ENCODE measurements at places on chromosomes 6 and 20. TPM values are rescaled to one million over a fixed set of nuclear protein-coding genes. Genes with fewer than 3 reads are reported as not detected.
A peak's percentile ranks its signal among the peaks of the same experiment; 100 is the strongest.

ME1 gene
- total RNA-seq = 19.8 TPM

ESR1 gene
- 0.08 TPM for total RNA-seq

- no peak for DNase-seq
- H3K4me3 ChIP-seq = no peak overlapping the region
- peaks cover 42% of the 10 kb centered on the region for H3K4me1 ChIP-seq
- no peaks in the 10 kb centered on the region for H3K36me3 ChIP-seq
- no peak overlapping the region for H3K27ac ChIP-seq
Observed at GRCh38 chr6:15952231-15953151, 176.4 kb upstream of the MYLIP start.

MOG gene
- not detected for total RNA-seq

VARS1 gene
- 36.6 TPM for total RNA-seq

DNA sequence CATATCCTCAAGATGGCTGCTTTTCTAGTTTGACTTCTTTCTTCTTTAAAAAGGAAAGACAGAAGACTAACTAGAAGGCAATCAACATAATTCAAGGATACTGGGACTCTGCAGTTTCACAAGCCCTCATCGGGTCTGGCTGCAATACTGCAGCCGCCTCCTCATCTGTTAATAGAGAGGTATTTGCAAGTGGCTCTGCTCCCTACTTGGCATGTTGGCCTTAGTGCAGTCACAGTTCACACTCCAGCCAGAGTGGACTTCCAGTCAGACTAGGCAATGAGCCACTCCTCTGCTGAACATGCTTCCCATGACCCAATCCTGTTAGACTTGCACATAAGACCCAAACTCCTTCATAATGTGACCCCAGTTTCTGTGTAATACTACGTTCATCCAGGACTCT, 141.9 kb upstream of the ENPP5 start:
- no peak overlapping the region for H3K27ac ChIP-seq
- no peak overlapping the region for H3K4me3 ChIP-seq
- DNase-seq = no peak

DNA sequence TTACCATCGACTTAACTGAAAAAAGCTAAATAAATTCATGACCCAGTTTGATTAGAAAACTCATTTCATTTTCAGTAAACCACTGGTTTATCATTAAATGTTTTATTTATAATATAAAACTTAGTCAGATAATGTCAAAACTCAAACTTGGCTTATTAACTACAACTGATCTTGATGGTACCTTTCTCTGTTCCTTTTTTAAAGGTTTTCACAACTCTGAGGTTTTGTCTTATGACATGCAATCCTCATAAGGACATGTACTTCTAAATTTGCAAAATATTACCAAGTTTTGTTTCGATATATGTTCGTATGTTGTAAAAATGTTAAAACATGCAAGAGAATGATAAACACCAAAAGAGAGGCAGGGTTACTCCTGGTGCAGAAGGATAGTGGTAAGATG, 82.5 kb upstream of the PDE10A start:
- no peaks in the 10 kb centered on the region for H3K27me3 ChIP-seq
- no peak overlapping the region for H3K27ac ChIP-seq
- H3K4me1 ChIP-seq = no peaks in the 10 kb centered on the region
- DNase-seq = no peak
- no peaks in the 10 kb centered on the region for H3K36me3 ChIP-seq

- H3K4me3 ChIP-seq = no peak overlapping the region
- no peak for DNase-seq
- H3K36me3 ChIP-seq = no peaks in the 10 kb centered on the region
- H3K4me1 ChIP-seq = peaks cover 4% of the 10 kb centered on the region
- no peaks in the 10 kb centered on the region for H3K27me3 ChIP-seq
- H3K27ac ChIP-seq = no peak overlapping the region
Observed at GRCh38 chr20:47233333-47234188, 122.9 kb downstream of the ZMYND8 start.

DNA sequence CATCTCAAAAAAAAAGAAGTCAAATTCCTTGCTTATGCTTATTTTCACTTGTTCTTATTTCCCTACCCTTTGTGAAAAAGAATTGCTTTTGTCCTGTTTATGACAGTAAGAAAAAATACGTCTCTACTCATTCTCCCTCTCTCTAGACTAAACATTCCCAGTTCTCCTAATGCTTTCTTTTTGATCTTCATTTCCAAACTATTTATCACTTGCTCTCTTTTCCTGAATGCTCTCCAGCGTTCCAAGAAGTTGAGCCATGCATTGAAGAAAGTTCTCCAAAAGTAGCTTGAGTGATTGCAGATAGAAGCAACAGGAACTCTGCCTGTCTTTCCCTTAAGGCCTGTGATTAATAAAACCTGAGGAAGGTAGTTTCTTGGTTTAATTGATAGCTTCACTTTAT, 53.1 kb upstream of the TMEM170B start:
- no peak overlapping the region for H3K4me3 ChIP-seq
- H3K27me3 ChIP-seq = no peaks in the 10 kb centered on the region
- H3K36me3 ChIP-seq = no peaks in the 10 kb centered on the region
- DNase-seq = no peak

DNA sequence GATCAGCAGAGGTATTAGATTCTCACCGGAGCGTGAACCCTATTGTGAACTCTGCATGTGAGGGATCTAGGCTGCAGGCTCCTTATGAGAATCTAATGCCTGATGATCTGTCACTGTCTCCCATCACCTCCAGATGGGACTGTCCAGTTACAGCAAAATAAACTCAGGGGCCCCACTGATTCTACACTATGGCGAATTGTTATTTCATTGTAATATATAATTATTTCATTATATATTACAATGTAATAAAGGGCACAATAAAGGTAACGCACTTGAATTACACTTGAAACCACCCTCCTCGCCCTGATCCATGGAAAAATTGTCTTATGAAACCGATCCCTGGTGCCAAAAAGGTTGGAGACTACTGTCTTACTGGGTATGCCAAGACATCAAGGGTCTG, 18.6 kb downstream of the PRKN start:
- no peak overlapping the region for H3K4me3 ChIP-seq
- no peak overlapping the region for H3K27ac ChIP-seq
- H3K4me1 ChIP-seq = no peaks in the 10 kb centered on the region
- H3K36me3 ChIP-seq = no peaks in the 10 kb centered on the region
- DNase-seq = peak; percentile 26

DNA sequence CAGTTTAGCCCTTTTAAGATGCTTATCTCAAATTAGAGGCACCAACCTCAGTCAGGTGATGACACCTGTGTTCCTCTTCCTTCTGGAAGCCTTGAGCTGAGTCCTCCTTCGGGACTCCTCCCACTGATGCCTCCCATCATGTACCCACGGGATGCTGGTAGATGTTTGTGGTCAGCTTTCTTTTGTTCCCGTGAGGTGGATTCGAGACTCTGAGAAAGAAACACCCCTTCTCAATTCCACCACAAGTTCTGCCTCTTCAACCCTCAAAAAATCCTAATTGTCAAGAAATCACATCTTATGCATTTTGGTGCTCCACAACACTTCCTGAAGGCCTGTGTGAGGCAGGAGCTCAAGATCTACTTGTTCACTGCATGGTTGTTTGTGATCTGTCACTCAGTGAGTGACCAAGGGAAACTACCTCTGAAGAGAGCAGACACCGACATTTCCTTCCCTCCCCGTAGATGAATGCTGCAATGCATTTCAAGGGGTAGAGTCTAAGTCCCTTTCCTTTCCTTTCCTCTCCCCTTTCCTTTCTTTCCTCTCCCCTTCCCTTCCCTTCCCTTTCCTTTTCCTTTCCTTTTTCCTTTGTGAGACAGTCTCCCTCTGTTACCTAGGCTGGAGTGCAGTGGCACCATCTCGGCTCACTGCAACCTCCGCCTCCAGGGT, 50.5 kb downstream of the PCNA start:
- DNase-seq = no peak
- H3K27ac ChIP-seq = no peak overlapping the region
- H3K4me3 ChIP-seq = no peak overlapping the region
- H3K4me1 ChIP-seq = no peaks in the 10 kb centered on the region
- H3K36me3 ChIP-seq = no peaks in the 10 kb centered on the region

GRCh38 chr20:37920270-37920669, 17.3 kb downstream of the VSTM2L start:
- peaks cover 21% of the 10 kb centered on the region for H3K27me3 ChIP-seq
- no peaks in the 10 kb centered on the region for H3K36me3 ChIP-seq
- no peak for DNase-seq
- H3K27ac ChIP-seq = no peak overlapping the region

DNA sequence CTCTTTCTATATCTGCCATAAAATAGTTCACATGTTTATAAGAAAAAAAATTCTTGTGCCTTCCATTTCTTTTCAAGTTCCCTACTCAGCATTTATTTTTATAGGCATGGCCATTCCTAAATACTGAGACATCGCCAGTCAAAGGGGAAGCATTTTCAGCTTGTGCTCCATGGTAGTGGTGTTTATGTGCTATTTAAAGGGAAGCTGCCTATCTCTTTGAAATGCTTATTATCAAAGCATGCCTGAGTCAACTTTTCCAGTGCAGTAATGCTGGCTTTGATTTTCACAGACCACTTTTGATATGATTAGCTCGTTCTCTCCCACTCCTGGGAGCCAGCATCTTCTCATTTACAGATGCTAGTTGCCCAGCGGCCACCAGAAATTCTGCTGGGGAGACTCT, 124.1 kb upstream of the RIN2 start:
- no peaks in the 10 kb centered on the region for H3K4me1 ChIP-seq
- H3K27me3 ChIP-seq = no peaks in the 10 kb centered on the region
- H3K4me3 ChIP-seq = no peak overlapping the region
- no peaks in the 10 kb centered on the region for H3K36me3 ChIP-seq

GRCh38 chr6:55277646-55278045, 49.6 kb upstream of the GFRAL start:
- H3K4me3 ChIP-seq = no peak overlapping the region
- H3K27me3 ChIP-seq = no peaks in the 10 kb centered on the region
- peaks cover 11% of the 10 kb centered on the region for H3K4me1 ChIP-seq
- H3K36me3 ChIP-seq = no peaks in the 10 kb centered on the region
- peak overlapping the region; percentile 47 for H3K27ac ChIP-seq

PRDM1 gene
- 19.1 TPM for total RNA-seq

ZBP1 gene
- not detected for total RNA-seq

CLPSL2 gene
- not detected for total RNA-seq

WFDC5 gene
- not detected for total RNA-seq

- no peak overlapping the region for H3K4me3 ChIP-seq
- H3K27me3 ChIP-seq = no peaks in the 10 kb centered on the region
- H3K36me3 ChIP-seq = no peaks in the 10 kb centered on the region
Observed at GRCh38 chr20:59481067-59481466, 123.3 kb upstream of the PHACTR3 start.

MUC21 gene
- total RNA-seq = not detected

DNA sequence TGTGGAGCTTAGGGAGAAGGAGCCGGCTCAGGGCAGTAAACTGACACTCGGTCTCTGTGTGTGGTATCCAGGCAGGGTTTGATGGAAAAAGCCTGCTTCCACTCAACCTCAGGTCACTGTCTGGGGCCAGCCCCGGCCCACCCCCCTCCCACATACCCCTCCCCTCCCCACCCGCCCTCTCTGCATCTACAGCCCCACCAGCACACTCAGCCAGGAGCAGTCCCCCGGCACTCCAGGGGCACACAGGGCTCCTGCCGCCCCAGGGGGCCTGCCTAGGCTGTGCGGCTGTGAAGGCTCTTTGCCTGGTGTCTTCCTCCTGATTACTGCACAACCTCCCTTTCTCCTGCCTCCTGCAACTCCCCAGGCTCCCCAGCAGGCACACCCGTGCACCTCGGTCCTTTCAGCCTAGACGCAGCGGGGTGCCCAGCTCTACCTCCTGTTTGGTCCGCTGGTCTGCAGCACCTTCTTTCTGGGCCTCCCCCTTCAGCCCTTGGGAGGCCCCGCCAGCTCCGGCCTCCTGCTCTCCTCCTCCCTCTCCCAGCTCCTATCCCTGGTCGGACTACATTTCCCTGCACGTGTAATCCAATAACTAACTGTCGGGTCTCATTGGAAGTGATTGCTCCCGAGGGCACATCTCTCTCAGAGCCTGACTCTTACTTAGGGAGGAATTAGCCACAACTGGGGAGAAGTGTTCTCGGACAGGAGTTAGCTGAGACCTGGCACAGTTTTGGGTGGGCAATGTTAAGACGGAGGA, 1.3 kb upstream of the FOXF2 start:
- H3K27ac ChIP-seq = peak overlapping the region; percentile 94
- H3K4me1 ChIP-seq = peaks cover 14% of the 10 kb centered on the region
- peaks cover 89% of the 10 kb centered on the region for H3K27me3 ChIP-seq
- no peaks in the 10 kb centered on the region for H3K36me3 ChIP-seq
- no peak for DNase-seq

DNA sequence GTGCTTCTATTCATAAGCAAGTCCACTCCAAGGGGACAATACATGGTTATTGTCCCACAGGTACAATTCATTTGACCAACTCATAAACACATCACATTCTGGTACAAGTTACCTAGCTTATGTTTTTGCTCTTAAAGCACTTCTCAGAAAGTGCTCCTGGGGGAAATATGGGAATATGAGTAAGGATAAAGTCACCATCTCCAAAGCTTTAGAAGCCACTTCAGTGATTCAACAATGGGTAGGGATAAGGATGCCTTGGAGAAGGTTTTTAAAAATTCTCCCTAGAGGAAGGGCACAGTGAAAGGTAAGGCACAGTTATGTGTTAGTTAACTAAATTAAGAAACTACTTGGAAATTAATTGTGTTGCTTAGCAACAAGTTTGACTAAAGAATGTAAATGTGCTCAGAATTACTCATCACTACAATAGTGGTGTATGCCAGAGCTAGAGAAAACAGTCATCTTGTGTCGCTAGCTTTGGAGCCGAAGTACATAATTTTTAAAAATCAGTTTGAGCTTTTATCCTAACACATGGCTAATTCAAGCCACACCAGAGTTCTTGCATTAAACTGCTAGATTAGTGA, 39.5 kb upstream of the LAMP5 start:
- no peaks in the 10 kb centered on the region for H3K4me1 ChIP-seq
- no peaks in the 10 kb centered on the region for H3K27me3 ChIP-seq
- H3K27ac ChIP-seq = no peak overlapping the region
- no peak for DNase-seq

- H3K27ac ChIP-seq = no peak overlapping the region
- H3K27me3 ChIP-seq = no peaks in the 10 kb centered on the region
Observed at GRCh38 chr6:54198134-54198533, 86.9 kb downstream of the MLIP start.

DNA sequence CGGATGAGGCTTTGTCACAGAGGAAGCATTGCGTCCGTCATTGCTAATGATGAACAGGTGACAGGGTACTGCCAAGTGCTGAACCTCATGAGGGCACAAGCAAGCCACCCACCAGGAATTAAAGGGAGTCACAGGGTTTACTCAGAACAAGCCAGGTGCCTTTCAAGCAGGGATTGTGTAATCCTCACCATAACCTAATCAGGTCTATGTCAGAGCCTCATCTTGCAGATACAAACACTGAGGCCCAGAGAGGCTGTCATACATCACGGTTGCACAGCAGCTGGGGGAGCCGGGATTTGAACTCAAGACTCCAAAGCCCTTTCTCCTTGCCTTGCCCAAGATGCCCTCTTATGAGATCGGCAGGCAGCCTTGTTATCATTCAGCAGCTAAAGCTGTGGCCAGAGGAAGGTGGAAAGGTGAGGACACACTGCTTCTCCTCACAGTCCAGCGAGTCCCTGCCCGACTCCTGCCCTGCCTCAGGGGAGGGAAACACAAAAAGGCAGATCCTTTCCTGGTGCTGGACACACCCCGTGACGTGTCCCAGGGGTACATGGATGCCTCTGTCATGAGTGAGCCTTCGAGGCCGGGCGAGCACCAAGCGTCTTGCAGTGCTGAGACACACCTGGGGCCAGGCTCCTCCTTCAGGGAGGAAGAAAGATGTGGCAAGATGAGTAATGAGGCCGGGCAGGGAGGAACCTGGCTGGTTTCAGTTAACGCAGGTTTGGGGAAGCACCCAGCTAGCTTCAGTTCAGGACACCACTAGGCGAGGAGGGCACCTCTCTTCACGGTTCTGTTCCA, 214.9 kb downstream of the LY86 start:
- H3K36me3 ChIP-seq = no peaks in the 10 kb centered on the region
- no peaks in the 10 kb centered on the region for H3K27me3 ChIP-seq
- no peak overlapping the region for H3K27ac ChIP-seq
- DNase-seq = peak; percentile 49
- H3K4me1 ChIP-seq = no peaks in the 10 kb centered on the region
- H3K4me3 ChIP-seq = no peak overlapping the region

HLA-DRA gene
- 3.7 TPM for total RNA-seq
